Muscle of back (tissue), 13 donors: ENCODE measurements at places on chromosomes 5 and 9.

- no peak for DNase-seq
Measured at GRCh38 chr9:136249877-136250559, 4.4 kb upstream of the QSOX2 start.

DNA sequence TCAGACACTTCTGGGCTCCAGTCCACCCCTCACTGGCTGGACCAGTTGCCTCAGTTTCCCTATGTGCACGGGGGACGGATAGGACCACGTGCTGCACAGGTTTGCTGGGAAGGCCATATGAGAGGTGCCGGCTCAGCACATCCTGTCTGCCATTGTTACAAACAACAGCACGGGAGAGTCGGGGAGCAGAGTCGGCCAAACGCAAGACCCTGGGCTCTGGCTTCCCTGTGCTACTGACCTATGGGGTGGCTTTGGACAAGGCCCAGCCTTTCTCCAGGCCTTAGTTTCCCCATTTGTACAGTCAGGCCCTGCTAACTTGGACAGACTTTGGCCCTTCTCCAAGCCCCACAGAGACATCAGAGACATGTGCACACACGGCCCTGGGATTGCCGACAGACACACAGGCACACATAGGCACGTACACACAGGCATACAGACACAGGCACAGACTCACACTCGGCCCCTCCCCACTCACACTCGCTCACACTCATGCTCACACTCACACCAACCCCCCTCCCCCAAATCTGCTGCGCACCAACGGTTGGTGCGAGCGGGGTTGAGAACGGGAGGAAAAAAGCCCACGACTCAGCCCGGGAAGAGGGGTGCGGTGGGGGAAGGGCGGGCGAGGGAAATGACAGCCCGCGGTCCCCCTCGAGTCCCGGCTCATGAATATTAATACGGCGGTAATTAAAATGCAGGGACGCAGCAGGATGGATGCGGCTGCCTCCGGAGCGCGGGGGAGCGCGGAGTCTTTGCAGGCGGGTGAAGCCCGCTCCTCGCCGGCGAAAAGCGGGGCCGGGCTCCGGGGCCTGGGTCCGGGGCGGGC lies 133.0 kb downstream of the C9orf50 start:
- DNase-seq, result no peak

- peak; percentile 16 for DNase-seq
Measured at GRCh38 chr5:172336676-172337285, 53.2 kb upstream of the UBTD2 start.

DNA sequence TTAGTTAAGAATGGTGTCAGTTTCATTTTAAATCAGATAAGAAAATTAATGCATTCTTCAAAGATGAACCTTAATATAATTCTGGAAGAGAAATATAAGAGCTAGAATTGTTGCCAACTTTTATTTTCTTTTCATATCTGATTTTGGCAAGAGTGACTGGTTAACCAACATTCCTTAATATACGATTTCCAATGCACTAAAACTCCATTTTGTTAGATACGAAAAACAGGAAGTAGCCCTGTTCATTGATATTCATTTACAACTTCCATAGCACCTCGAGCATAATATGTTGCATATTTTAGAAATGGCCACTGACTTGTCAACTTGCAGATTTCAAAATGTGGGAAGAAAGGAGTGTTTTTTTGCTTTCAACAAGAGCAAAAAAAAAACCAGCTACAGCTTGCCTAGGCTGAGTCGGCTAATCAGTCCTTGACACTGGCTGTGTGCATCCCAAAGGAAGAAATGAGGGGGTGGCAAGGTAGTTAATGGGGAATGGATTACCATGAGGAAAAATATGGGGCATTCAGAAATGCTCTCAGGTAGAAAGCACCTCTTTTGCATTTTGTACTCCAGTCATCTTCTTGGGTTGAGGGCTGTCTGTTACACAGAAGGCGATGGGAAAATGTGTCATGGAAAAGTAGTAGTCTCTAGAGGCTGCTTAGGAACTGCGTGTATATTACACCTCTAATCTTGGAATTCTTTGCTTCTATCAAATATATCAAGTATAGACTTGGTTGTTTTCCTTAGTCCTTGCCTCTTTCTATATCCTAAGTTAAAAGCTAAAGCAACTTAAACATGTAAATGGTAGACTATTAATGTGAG lies 3.9 kb downstream of the MAP3K1 start:
- DNase-seq, result no peak

DNA sequence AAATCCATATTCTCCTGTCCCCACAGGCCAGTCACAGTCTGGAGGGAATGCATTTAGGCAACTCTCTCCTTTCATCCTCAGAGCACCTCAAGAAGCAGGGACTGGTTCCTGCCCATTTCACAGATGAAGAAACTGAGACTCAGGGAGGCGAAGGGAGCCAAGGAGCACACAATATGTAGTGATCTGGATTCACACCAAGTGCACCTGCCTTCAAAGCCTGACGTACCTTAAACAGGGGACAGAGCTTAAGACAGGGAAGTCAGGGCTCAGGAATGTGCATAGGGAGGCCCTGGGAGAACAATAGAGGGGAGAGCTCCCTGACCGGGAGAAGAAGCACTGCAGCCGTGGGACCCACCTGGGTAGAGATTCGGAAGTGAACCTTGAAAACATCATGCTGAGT lies 83.0 kb downstream of the GABBR2 start:
- no peak for DNase-seq

- peak; percentile 18 for DNase-seq
Measured at GRCh38 chr5:112643339-112643971, 94.2 kb upstream of the APC start.

GRCh38 chr5:78509145-78509865 lies 139.3 kb downstream of the LHFPL2 start:
- peak; percentile 84 for DNase-seq

DNA sequence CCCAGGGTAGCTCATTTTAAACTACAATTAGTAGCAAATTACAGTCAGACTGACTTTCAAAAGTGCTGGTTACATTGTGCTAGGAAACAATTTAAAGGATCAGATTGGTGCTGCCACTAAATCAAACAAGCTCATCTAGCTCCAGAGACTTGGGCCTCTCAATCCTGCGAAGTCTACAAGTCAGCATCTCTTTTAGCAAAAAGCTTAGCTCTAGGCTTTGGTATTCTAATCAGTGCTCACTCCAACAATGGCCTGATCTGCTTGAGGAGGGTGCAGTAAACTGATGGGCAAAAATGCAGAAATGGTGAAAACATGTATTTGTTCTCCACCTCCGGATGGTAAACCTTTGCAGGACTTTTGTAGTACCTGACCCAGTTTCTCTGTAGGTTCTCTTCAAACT lies 47.0 kb upstream of the SEMA6A start:
- no peak for DNase-seq

- no peak for DNase-seq
Measured at GRCh38 chr5:76196886-76197489, 113.8 kb downstream of the SV2C start.

GRCh38 chr9:113548221-113549041 lies 84.9 kb downstream of the RGS3 start:
- DNase-seq, result peak; percentile 13

GRCh38 chr5:170442921-170443320 lies 53.8 kb upstream of the KCNMB1 start:
- DNase-seq, result no peak

GRCh38 chr5:42884326-42884725 lies 72.6 kb upstream of the SELENOP start:
- no peak for DNase-seq

DNA sequence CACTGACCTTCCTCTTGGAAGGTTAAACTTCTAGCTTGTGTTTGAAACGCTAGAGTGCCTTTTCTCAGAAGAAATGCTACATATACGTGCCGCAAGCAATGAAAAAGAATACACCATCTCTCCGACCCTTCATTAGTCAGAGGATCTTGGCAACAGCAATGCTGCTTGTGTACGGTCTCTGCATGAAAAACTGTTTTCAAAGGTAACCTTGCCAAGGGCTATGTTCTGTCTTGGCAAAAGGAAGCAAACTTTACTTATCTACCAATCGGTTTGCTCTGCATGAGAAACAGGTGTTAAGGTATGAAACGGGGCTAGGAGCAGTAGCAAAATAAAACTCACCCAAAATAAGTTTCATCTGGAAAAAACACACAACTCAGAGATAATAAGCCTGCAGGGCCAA lies 297.8 kb downstream of the FBXL17 start:
- no peak for DNase-seq

GRCh38 chr5:158519433-158520021 lies 580.2 kb downstream of the EBF1 start:
- no peak for DNase-seq

DNA sequence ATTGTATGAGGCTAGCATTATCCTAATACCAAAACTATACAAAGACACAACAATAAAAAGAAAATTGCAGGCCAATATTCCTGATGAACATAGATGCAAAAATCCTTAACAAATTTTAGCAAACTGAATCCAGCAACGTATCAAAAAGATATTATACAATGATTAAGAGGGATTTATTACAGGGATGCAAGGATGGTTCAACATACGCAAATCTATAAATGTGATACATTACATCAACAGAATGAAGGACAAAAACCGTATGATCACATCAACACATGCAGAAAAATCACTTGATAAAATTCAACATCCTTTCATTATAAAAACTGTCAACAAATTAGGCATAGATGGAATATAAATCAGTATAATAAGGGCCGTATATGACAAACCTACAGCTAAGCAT lies 27.1 kb upstream of the ARL15 start:
- DNase-seq, result no peak

DNA sequence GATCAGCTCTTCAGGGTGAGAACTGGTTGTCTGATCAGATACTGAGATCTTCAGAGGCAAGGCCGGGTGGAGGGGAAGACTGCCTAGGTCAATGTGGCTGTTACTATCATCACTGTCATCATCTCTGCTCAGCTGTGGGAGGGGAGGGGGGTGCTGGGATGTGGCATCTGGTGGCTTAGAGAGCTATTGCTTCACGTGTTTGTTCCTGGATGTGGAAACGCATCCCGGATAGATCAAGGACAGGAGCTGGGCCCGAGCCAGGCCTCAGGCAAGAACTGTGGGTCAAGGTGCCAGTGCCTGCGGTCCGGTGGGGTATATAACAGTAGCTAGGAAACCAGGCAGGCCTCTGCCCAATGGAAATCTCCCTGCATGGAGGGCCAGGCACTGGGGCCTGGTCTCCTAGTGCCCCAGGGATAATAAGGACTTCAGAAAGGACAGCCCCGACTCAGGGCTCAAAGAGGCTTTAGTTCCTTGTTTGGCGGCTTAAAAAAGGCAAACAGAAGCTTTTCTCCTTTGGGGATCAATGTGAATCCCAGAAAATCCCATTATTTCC lies 30.3 kb upstream of the TIFAB start:
- no peak for DNase-seq

DNA sequence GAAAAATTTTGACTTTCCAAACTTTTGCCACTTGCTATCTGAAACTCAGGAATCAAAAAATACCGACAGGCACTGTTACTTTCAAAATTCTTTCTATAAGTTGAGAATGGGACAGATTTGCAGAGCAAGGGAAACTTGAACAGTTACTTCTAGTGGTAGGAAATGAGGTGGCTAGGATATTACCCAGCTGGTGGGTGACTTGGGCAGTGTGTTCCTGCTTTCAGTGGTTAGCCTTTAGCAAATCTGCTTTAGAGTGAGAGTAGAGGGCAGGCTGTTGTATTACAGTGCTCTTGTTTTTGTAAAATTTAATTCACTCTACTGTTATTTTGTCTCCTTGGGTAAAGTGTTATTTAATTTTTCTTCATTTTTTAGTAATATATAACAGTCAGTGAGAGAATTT lies 40.2 kb upstream of the ROPN1L start:
- no peak for DNase-seq

DNA sequence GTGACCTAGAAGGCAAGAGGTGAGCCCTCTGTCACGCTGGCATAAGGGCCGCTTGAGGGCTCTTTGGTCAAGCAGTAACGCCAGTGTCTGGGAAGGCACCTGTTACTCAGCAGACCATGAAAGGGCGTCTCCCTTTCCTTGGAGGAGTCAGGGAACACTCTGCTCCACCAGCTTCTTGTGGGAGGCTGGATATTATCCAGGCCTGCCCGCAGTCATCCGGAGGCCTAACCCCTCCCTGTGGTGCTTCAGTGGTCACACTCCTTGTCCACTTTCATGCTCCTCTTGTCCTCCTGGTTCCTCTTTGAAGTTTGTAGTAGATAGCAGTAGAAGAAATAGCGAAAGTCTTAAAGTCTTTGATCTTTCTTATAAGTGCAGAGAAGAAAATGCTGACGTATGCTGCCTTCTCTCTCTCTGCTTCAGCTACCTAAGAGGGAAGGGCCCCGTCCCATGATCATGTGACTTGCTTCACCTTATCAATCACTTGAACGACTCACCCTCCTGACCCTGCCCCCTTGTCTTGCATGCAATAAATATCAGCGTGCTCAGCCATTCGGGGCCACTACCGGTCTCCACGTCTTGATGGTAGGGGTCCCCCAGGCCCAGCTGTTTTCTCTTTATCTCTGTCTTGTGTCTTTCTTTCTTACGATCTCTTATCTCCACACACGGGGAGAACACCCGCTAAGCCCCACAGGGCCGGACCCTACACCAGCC lies 16.7 kb upstream of the SCGB3A1 start:
- no peak for DNase-seq

- peak; percentile 91 for DNase-seq
Measured at GRCh38 chr5:172953776-172954675, 5.2 kb upstream of the RPL26L1 start.

GRCh38 chr9:4801156-4801555 lies 8.4 kb downstream of the RCL1 start:
- no peak for DNase-seq

- no peak for DNase-seq
Measured at GRCh38 chr9:38181866-38182265, 112.8 kb upstream of the SHB start.

DNA sequence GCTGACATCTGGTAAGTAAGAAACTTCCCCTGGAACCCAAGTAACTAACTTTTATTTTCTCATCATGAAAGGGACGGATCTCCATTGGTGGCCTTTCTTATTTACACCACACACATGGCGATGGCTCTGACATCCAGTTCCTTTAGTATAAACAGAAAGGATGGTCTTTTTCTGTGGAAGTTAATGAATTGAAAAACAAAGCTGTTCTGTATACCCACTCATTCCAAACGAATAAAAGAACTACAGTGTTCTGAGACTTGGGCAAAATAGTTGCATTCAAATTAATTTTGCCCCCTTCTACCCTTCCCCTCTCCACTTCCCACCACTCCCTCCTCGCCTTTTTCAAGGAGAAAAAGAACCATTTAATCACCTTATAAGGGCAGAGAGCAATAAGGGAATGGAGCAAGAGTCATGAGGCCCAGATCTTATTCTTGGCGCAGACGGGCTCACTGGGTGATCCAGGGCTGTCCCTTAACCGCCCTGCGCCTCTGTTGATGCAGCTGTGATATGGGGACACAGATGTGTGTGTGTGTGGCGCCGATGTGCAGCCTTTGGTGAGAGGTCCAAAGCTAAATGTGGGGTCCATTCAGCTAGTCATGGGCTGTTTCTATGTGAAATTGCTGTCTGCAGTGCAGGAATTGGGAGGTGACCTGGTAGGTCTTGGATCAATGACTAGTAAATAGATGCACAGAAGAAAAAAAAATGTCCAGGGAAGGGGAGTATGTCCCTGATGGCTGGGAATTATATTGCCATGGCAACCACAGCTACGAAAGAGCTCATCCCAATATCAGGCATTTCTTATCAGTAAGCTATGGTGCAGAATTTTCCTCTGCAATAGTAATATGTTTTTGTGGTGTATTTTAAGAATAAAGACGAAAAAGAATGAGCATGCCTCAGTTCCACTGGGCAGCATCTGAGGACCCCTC lies 141.5 kb upstream of the ERCC6L2 start:
- no peak for DNase-seq
